ENCODE measurements at places on chromosomes 16 and 17.

GRCh38 chr17:75130632-75131277 lies 787 bp downstream of the NT5C start:
- peak; percentile 30 for DNase-seq

- DNase-seq: no peak
Observed at GRCh38 chr16:11167581-11167980, 88.4 kb downstream of the SOCS1 start.

GRCh38 chr17:79183293-79184158 lies 108.9 kb downstream of the ENGASE start:
- DNase-seq: no peak

DNA sequence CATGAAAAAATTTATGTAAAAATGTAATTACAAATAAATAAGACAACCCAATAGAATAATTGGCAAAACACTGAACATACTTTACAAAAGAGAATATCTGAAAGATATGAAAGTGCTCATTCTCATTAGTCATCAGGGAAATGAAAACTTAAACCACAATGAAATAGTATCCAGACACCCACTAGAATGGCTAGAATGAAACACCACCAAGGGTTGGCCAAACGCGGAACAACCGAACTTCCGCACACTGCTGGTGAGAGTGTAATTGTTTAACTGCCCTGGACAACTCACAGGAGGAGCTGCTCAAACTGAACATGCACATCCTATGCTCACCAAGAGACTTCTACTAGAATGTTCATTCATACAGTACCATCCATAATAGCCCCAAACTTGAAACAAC lies 5.8 kb upstream of the ZDHHC7 start:
- no peak for DNase-seq

DNA sequence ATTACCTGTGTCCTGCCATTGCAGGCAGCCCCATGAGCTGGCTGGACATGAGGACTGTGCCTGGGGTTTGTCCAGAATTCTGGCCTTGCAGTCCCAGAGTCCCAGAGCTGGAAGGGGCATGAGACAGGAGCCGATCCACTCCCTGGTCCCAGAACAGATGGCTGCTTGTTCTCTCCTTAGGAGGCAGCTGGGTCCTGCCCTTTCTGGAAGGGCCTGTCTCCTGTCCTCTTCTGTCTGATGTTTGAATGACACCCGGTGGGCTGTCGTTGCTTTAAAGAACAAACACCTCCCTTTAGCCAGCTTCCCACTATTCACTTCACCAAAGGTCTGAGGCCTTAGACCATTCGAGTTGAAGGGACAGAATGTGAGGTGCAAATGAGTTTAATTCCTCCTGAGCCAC lies 63.8 kb downstream of the RAP1GAP2 start:
- no peak for DNase-seq

GRCh38 chr16:87363771-87364455 lies 19.7 kb downstream of the FBXO31 start:
- DNase-seq: no peak

Measured in stimulated activated CD4-positive, alpha-beta T cell treated with anti-CD3 and anti-CD28 coated beads, Interleukin-1b, Interleukin-23, amount 100 ng/mL, for 1 hour (primary cell).